ENCODE measurements at places on chromosomes 12 and 14.

DNA sequence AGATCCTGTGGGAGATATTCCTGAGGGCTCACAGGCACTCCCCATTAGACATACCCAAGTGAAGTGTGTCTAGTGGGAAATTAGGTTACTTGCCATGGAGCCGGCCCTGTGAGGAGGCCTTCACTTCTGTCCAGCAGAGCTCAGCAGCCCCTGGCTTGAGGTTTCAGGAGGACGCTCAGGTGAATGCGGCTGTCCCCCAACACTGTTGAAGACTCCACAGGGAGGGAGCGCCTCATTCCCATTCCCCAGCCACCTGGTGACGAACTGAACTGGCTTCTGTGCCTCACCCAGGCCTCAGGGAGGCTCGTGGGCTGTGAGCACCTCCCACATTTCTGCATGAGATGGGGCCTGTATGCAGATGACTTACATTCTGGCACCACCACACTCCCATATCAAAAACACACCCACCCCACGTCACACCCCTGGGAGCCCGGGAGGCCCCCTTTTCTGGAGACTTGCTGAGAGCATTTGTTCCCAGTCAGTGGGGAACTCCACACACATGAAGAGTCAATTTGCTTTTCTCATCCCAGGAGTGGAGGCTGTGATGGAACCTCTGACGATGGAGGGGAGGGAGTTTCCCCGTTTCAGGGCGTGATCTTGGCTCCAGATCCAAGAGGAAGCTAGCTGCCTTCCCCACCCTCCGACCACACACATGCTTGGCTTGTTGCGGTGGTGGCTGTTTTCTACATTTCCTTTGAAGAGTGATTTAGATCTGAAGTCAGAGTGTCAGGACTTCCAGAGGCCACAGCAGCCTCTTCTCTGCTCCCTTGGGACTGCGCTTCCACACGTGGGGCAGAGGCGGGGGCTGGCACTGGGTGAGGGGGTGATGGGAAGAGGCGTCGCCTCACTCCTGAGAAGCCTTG, 120.7 kb downstream of the ADGRD1 start:
- DNase-seq, result no peak

- no peak for DNase-seq
Observed at GRCh38 chr12:103392722-103393121, 103.0 kb downstream of the C12orf42 start.

DNA sequence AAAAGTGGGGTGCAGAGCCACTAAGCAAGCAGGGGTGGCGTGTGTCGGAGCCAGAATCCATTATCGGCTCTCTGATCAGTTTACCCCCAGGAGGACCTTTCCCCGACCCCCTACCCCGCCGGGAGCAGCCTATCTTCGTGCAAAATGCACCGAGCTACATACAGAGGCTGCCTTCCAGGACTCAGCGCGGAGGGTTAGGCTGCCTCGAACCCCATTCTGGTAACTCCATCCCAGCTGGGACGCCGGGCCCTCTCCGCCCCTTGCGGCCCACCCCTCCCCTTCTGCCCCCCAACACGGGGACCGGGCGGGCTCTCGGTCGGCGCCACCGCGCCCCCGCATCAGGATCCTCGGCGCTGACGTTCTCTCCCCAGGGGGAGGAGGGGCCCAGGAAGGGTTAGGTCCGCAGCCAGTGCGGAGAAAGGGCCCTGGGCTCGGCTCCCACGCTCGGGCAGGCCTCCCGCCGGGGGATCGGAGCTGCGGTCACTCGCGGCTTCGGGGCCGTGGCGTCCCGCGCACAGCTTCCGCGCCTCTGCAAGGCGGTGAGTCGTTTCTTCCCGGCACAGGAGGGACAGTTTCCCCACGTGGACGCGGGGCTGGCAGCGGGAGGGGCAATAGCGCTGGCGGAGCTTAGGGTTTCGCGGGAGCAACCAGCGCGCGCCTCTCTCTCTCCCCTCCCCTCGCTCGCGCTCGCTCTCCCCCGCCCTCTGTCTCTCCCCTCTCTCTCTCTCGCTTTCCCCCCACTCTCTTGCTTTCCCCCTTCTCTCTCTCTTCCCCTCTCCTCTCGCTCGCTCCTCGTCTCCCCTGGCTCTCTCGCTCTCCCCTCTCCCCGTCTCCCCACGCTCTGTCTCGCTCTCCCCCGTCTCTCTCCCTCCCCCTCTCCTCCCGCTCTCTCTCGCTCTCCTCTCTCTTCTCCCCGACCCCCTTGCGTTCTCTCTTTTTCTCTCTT, 12.5 kb upstream of the MAP3K9 start:
- peak; percentile 47 for DNase-seq

DNA sequence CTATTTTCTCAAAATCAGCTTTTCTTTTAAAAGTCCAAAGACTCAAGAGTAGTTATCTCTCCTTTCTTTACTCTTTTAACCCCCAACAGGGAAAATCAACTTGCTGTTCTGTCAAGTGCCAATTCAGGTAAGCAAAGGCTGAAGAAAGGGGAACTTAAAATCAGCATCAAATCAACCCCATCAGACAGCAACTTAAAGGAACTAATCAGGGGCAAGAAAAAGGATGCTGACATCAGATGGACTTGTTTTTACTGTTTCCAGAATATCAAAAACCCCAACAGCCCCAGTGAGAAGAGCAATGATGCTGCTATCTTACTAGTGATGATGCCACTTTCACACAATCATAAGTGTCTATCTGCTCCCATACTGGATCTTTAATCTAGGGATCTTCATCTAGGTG, 3.4 kb downstream of the BAZ2A start:
- DNase-seq, result no peak

DNA sequence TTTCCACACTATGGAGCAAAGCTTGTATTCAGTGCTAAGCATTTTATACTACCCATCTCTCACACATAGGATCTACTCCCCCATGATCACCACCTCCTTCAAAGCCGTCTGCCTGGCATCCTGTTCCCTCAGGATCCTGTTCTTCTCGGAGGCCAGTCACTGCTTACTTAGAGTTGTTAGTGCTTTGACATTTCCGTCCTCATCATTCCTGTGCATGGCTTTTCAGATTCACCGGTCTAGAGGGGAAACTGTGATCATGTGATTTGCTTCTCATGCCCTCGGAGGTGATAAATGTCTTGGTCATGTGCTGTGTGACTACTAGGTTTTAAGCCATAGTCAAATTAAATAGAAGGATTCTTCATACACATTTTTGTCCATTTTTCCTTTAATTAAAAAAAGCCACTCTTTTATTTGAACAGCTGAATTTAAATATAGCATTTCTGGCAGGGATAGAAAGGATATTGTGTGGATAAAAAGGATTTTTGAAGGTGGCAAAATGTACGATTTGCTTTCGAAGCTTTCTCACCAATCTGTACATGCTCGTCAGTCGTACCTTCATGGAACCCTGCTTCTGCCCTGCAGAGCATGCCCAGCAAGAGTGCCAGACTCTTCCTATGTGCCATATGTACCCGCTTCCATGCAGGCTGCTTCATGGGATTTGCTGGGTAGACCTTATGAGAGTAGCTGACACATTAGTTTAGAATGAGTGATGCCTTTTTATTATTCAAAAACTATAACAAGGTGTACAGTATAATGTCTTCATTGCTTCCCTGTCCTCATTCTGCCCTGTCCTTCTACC, 53.3 kb downstream of the BMAL2 start:
- DNase-seq, result no peak

- no peak for DNase-seq
Observed at GRCh38 chr12:77924703-77925102, 94.0 kb downstream of the NAV3 start.

GRCh38 chr14:60515511-60516289, 6.8 kb downstream of the SIX6 start:
- peak; percentile 75 for DNase-seq

DNA sequence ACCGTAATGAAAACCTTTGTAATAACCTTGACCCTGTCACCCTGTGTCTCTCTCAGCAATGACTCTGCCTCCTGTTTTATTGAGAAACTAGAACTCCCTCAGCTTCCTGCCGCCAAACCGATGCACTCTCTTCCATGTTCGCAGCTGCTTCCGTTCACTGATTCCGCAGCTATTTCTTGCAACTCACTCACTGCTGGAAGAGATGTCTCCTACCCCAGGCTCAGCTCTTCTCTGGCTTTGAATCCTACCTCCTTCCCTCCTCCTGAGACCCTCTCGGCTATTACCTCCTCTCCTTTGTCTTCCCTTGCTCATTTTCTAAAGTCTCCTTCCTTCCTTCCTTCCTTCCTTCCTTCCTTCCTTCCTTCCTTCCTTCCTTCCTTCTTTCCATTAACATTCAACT, 71.0 kb downstream of the ESRRB start:
- DNase-seq, result no peak

DNA sequence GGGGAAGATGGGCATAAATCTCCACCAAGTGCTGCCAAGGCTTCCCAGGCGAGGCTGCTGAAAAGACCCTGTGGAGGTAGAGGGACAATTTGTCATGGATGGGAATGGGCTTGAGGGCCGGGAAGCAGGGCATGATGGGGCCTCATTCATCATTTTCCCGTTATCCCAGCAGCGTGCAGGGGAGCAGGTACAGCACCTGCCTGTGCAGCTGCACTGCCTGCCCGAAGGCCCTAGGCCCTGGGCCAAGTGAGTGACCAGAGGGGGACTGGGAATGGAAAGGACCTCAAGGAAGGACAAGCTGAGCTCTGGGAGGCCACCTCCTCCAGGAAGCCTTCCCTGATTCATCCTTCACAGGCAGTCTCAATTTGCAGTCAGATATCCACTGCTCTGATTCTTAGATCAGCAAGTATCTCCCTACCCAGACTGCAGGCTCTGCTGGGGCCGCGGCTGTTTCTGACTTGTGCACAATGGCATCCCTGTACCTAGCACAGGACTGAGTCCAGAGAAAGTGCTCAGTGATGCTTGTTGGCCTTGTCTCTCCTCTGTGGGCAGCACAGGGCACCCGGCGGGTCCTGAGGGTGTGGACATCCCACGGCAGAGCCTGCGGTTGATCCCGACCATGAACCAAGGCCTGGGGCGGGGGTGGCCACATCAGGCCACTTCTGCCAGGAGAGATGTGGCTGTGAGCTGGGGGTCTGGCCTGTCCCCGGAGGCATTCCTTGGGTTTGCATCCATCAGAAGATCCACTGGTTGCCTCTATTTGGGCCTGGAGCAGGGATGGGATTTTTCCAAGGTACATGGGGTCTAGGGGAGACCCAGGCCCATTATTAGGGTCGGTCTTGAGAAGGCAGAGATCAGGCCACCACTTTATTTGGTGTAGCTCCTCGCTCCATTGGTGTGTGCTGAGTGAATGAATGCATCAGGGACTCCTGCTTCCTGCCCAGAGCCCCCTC, 167.3 kb upstream of the RTL1 start:
- no peak for DNase-seq

- no peak for DNase-seq
Observed at GRCh38 chr12:111150360-111150759, 218.5 kb downstream of the PHETA1 start.
